ENCODE measurements at places on chromosomes 2 and 18. TPM values are rescaled to one million over a fixed set of nuclear protein-coding genes. Genes with fewer than 3 reads are reported as not detected.

DNA sequence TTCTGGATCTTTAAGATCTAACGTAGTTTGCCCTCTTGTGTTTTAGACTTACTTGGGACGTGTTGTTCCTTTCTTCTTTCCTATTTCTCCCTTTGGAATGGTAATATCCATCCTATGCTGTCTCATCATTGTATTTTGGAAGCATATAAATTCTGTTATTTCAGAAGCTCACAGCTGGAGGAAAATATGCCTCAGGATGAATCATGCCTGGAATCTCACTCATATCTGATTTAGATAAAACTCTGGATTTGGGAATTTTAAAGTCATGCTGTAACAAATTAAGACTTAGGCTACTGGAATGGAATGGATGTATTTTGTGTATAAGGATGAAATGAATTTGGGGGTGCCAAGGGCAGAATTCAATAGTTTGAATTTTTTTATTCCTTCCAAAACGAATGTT lies 245.2 kb upstream of the GULP1 start:
- H3K36me3 ChIP-seq, result no peaks in the 10 kb centered on the region
- H3K27ac ChIP-seq, result no peak overlapping the region
- DNase-seq, result no peak
- no peaks in the 10 kb centered on the region for H3K27me3 ChIP-seq
- no peaks in the 10 kb centered on the region for H3K4me1 ChIP-seq
- H3K4me3 ChIP-seq, result no peak overlapping the region

DNA sequence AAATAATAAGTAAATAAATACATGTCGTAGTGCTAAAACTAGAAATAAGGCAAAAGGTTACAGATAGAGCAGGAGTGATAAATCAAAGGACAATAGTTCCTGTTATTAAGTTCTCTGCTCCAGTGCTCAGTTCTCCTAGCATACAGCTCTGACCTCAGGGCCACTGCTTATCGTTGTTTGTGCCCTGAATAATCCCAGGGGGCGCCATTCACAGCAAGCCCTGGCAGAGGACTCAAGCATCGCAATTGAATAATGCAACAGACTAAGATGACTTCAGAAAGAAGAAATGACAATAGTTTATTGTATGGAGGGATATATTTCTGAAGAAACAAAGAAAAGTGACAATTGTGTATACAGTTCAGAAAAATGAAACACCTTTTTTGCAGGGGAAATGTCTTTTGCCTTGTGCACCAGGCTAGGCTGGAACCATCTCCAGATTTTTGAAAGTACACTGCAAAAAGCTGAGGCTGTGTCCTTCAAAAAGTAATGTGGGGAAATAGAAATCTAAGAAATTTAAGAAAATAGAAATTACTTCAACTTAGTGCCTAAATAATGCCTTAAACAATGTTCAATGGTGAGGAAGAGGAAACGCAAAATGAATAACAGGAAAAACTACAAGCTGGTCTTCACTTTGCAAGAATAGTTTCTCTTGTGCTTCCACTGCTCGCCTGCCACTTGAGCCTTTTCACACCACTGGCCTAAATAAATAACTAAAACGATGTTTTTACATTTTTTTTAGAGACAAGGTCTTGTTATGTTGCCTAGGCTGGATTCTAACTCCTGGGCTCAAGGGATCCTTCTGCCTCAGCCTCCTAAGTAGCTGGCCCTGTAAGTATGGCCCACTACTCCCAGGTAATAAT lies 19.0 kb upstream of the CCNYL1 start:
- no peaks in the 10 kb centered on the region for H3K36me3 ChIP-seq
- DNase-seq, result peak; percentile 27
- no peaks in the 10 kb centered on the region for H3K27me3 ChIP-seq
- no peak overlapping the region for H3K4me3 ChIP-seq
- no peaks in the 10 kb centered on the region for H3K4me1 ChIP-seq

DNA sequence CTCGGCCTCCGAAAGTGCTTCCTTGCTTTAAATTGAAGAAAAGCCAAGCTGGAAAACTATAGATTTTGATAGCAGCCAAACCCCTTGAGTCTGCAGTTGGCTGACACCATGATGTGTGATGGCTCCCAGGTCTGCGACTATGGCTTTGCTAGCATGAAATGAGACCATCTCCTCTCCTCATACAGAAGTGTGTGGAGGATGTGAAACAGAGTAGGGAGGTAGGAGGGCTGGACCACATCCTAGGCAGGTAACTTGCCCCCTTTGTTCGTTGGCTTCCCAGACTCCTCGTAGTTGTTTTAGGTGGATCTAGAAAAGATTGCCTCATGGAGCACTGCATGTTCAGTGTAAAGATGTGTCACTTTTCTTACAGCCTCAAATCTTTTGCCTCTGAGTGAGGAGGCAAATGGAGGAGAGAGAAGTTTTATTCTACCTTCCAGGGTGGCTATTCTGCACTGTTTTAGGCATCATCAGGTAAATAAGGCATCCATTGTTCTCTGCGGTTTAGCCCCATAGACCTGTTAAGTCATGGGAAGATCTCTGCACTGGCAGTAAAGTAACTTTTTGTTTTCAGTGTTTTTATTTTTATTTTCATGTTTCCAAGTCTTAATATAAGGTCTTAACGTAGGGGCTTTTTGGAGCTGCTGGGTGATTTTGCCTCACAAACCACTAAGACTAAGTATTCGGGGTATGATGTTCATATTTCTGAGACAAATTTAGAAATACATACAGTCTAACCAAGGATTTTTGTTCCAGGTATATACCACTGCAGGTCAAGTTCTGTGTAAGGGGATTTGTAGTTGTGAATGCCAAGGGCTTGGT lies 40.1 kb downstream of the MGAT5 start:
- H3K4me1 ChIP-seq, result peaks cover 25% of the 10 kb centered on the region
- no peak for DNase-seq
- no peak overlapping the region for H3K27ac ChIP-seq
- H3K36me3 ChIP-seq, result no peaks in the 10 kb centered on the region
- H3K27me3 ChIP-seq, result no peaks in the 10 kb centered on the region
- H3K4me3 ChIP-seq, result no peak overlapping the region

GRCh38 chr2:73825408-73825807 lies 3.4 kb upstream of the STAMBP start:
- H3K4me3 ChIP-seq, result no peak overlapping the region
- H3K4me1 ChIP-seq, result peaks cover 19% of the 10 kb centered on the region
- DNase-seq, result no peak
- H3K27me3 ChIP-seq, result no peaks in the 10 kb centered on the region
- H3K36me3 ChIP-seq, result no peaks in the 10 kb centered on the region

DNA sequence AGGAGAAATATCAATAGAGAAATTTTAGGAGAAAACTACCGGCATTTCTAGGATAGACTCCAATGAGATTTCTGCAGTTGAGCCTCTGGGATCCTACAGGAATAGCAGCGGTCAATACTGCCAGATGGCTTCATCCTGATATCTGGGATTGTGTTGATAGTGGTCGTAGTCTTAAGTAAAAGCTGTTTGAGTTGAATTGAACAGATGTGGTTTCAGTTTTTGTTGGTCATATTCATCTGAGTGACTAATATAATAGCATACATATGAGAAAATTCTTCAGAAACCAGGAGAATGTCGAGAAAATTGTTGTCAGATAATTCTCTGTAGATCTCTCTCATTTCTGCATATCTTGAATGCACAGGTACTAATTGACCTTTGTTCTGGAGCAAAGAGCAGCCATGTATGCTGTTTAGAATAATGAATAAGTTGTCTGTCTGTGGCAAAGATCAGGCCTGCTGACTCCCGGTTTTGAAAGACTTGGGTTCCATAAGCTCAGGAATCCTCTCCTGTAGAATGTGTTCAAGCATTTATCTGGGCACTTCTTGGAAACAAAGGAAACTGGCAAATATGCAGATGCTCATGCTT lies 288.1 kb downstream of the TMX3 start:
- H3K27ac ChIP-seq, result no peak overlapping the region
- no peaks in the 10 kb centered on the region for H3K27me3 ChIP-seq
- no peaks in the 10 kb centered on the region for H3K4me1 ChIP-seq
- no peak for DNase-seq
- H3K36me3 ChIP-seq, result no peaks in the 10 kb centered on the region
- H3K4me3 ChIP-seq, result no peak overlapping the region

GRCh38 chr2:53770264-53770663 lies 2.7 kb downstream of the CHAC2 start:
- H3K4me3 ChIP-seq, result no peak overlapping the region
- H3K27me3 ChIP-seq, result no peaks in the 10 kb centered on the region
- H3K36me3 ChIP-seq, result peaks cover 4% of the 10 kb centered on the region
- no peak for DNase-seq

DNA sequence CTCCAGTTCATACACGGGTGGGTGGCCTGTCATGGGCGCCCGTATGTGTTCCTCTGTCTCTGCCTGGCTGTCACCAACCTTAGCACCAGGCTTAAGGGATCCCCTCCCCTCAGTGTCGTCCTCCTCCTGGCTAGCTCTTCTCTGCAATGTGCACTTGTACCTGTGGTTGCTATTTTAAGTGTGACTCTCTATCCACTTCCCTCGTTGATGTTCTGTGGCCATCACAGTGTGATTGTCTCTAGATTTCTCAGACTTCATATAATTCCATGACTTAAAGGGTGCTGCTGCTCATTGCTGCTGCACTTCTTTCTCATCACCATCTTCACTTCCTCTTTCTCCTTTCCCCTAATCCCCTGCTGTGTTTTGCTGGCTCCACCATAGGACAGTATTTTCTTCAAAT lies 143.4 kb downstream of the EML6 start:
- H3K27ac ChIP-seq, result no peak overlapping the region
- peak; percentile 5 for DNase-seq
- no peaks in the 10 kb centered on the region for H3K36me3 ChIP-seq

GRCh38 chr2:12507295-12507694 lies 209.4 kb upstream of the TRIB2 start:
- H3K27me3 ChIP-seq, result no peaks in the 10 kb centered on the region
- no peak overlapping the region for H3K27ac ChIP-seq
- H3K4me1 ChIP-seq, result peaks cover 70% of the 10 kb centered on the region
- no peaks in the 10 kb centered on the region for H3K36me3 ChIP-seq
- DNase-seq, result no peak

- no peaks in the 10 kb centered on the region for H3K27me3 ChIP-seq
- peaks cover 11% of the 10 kb centered on the region for H3K4me1 ChIP-seq
- no peak overlapping the region for H3K27ac ChIP-seq
- no peak overlapping the region for H3K4me3 ChIP-seq
These were observed 15.9 kb downstream of the CAPG start for GRCh38 chr2:85394261-85394681.

DNA sequence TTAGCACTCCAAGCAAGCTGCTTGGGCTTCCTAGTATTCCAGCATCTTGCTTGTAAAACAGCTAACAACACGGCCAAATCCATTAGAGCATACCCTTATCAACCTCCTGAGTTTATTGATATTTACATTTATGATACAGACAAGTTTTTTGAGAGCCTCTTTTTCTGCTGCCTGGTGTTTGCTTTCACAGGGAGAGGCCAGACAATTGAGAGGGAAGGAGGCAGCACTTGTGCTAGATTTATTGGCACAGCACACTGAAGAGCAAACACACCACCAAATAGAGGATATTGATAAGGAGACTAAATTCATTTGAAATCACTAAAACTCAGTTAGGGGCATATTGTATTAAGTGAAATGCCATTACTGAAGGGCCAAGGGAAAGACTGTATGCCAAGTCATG lies 1142.3 kb upstream of the FANCL start:
- no peaks in the 10 kb centered on the region for H3K4me1 ChIP-seq
- no peaks in the 10 kb centered on the region for H3K27me3 ChIP-seq
- H3K4me3 ChIP-seq, result no peak overlapping the region
- no peak for DNase-seq
- H3K36me3 ChIP-seq, result no peaks in the 10 kb centered on the region

DNA sequence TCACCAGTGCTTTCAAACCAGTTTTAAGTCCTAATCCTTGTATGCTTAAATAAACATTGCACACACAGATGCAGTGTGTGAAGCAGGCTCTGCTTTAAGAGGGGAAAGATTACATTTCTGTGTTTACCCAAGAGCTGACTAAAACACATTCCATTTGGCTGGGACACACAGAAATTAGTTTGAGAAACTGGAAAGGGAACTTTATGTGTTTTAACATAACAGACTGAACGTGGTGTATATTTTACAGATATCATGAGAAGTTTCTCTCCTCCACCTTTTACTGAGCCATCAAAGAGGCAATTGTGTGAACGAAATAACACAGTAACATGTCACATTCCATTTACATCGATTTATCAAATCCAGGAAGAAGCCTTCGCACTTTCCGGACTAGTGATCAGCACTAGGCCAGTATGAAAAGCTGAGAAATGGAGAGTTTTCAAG lies 121.8 kb downstream of the MAIP1 start:
- no peaks in the 10 kb centered on the region for H3K27me3 ChIP-seq
- no peaks in the 10 kb centered on the region for H3K4me1 ChIP-seq
- no peak overlapping the region for H3K27ac ChIP-seq
- H3K4me3 ChIP-seq, result no peak overlapping the region
- no peaks in the 10 kb centered on the region for H3K36me3 ChIP-seq

DNA sequence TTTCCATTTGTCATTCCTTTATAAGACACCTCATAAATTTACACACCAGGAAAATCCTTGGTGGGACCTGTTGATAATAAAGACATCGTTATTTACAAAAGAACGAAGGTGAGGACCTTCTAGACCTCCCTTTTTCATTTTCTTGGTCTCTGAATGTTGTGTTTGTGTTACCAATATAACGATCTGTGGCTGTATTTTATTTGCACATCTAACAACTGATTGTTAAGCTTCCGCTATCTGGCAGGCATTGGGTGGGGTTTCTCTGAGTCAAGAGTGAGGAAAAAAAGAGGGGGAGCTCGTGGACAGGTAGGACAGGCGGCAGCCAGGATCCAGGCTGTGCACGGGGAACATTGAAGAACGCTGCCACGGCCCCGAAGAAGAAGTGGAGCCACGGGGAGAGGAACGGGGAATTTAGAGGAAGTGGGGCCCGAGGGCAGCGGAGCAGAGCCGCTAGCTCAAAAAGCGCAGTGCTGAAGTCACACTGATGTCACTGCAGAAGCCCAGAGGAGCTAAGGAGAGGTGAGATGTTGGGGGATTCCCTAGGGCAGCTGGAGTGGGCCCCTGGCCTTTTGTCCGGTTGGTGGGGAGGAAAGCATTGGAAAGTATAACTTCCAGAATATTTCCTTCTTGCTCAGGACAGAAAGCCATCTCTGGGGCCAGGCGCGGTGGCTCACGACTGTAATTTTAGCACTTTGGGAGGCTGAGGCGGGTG lies 20.9 kb upstream of the DNMT3A start:
- H3K27ac ChIP-seq, result peak overlapping the region; percentile 81
- H3K4me1 ChIP-seq, result peaks cover 3% of the 10 kb centered on the region
- H3K27me3 ChIP-seq, result no peaks in the 10 kb centered on the region

Gene ST8SIA5
- polyA plus RNA-seq, result not detected

Gene CYP27C1
- polyA plus RNA-seq, result not detected

Measured in naive thymus-derived CD4-positive, alpha-beta T cell (primary cell).